ENCODE measurements at places on chromosomes 1 and 21.

DNA sequence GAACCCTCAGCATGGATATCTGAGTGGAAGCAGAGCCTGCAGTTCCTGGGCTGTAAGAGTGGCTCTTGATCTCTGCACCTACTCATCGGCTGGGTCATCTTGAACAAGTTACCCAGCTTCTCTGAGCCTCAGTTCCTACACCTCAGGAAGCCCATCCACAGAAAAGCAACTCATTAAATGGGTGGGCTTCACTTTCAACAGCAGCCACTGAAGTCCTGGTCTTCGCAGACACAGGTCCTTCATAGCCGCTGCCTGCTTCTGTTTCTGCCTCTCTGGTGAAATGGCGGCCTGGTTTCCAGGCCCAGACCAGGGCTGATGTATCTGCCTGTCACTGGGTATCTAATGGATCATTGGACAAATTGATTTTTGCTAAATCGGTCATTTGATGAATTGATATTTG, 571.4 kb downstream of the PTPRU start:
- DNase-seq = no peak

DNA sequence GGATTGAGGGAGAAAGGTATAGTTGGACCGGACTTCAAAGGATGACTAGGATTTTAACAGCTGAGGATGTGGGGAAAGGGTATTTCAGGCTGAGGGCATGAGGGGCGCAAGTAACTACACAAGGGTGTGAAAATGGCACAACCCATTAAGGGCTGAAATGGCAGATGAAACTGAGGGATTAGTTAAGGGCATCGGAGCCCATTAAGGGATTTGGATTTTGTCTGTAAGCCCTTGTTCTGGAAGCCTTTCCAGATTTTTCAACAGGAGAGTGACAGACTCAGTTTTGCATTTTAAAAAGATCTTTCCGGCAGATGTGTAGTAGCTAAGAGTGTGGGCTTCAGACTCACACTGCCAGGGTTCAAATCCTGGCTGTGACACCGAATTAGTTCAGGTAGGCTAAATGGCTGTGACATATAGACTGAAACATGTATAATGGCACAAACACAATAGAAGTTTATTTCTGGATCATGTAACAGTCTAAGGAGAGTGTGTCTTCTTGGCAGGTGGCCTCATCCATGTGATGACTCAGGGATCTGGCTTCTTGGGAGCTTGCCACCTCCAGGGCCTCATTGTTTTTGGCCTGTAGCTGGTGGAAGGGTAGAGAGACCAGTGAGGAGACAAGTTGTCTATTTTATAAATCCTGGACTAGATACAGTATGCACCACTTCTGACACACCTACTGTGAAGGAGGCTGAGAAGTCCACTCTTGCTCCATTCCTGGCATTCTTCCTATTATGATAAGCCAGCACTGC, 49.6 kb downstream of the UBE2T start:
- peak; percentile 50 for DNase-seq

DNA sequence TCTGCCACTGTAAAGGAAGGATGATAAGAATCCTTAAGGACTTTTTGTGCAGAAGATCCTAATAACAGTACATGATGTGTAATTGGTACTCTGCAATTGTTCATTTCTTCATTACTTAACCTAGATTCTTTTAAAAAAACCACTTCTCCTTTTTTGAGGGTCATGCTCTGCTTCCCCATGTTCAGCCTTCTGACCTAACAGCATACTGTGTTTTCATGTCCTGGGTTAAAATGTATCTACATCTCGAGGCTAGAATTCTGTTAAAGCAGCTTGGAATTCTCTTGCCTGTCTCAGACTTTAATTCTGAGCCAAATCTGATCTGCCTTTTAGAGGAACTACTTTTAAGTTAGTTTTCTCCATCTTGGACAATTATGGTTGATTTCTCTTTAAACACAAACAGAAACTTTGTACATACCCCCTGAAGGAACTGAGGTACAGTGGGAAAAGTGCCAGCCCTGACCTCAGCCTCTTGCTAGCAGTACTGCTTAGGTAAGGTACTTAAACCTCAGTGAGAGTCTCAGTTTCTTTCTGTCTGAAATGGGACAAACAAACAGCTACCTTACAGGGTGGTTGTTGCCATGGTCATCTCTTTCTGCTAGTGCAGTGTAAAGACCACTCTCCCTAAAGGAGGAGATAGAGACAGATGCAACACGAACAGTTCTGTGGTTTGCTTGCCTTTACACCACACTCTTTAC, 103.2 kb upstream of the DYNLT5 start:
- DNase-seq = no peak

- no peak for DNase-seq
These were observed 116.0 kb downstream of the NOS1AP start for GRCh38 chr1:162185314-162186025.

GRCh38 chr1:100387657-100388350, 35.5 kb downstream of the CDC14A start:
- no peak for DNase-seq

GRCh38 chr1:68352202-68352601, 97.6 kb downstream of the RPE65 start:
- DNase-seq = no peak

DNA sequence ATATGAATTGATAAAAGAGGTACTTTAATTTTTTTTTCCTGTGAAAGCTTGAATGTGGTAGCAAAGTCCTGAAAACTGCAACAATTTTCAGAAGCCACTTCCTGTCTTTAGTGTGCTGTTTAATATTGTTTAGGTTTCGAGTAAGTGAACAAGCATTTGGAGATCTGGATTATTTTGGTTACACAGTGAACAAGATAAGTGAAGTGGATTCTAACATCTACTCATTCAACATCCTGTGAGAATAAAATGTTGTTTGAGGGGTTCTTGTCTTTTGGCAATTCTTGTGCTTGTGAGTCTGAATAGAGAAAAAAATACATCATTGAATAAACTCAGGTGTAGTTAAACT, 35.2 kb upstream of the PLA2G4A start:
- DNase-seq = no peak

- no peak for DNase-seq
These were observed 39.5 kb downstream of the COLGALT2 start for GRCh38 chr1:183998045-183998444.

DNA sequence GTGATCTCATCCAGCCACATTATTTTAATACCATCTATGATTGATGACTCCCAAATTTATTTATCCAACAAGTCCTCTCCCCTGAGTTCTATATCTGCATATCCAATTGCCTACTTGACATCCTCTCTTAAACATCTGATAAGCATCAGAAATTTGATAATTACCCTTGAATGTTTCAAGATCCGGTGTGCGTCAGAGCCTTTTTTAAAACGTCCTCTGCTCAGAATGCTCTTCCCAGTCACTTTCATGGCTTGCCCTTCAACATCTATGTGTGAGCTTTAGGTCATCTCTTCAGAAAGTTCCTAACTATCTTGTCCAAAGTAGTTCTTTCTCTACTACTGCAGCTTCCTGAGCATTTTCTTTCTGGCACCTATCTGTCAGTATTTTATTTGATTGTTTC, 364.3 kb downstream of the PLPP3 start:
- DNase-seq = no peak

- DNase-seq = no peak
These were observed 11.8 kb downstream of the KIRREL1 start for GRCh38 chr1:158005224-158005623.

DNA sequence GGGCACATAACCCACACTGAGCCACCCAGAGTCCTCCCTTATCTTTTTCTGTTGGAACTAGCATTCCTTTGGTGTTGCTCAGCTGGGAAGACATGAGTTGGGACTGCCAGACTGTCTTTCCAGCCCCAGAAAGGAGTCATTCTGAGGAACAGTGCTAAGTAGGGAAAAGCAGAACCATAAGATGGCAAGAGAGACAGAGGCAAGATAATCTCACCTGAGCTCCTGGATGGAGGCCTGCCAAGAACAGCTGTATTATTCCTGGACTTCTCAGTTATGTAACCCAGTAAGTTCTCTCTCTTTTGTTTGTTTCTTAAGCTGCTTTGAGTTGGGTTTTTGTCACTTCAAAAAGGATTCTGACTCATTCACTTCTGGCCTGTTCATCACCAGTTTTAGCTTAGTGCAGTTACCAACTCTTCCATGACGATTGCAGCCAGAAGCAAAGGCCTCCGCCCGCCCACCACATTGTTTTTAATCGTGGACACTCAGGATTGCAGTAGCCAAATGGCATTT, 134.4 kb downstream of the OMA1 start:
- no peak for DNase-seq

Measured in fibroblast of skin of left quadriceps (primary cell).